ENCODE measurements at places on chromosomes 3 and 15. TPM values are rescaled to one million over a fixed set of nuclear protein-coding genes. Genes with fewer than 3 reads are reported as not detected.

Gene ZBTB38
- total RNA-seq: 58.9 TPM

Gene NOX5
- 0.39 TPM for total RNA-seq

Gene KBTBD13
- total RNA-seq: 0.30 TPM

Gene MED12L
- 1.5 TPM for total RNA-seq

Gene SNTN
- total RNA-seq: not detected

Gene ARNT2
- 2.8 TPM for total RNA-seq

Gene DAZL
- total RNA-seq: not detected

Gene PIERCE2
- total RNA-seq: 1.5 TPM

Gene IL17RB
- total RNA-seq: 1.4 TPM

Gene ZNF80
- not detected for total RNA-seq

Gene CADPS
- total RNA-seq: 2.4 TPM

Gene GCHFR
- 7.4 TPM for total RNA-seq

Gene TRIM42
- not detected for total RNA-seq

Gene STX19
- total RNA-seq: 4.1 TPM

Gene HTR3E
- not detected for total RNA-seq

Gene RBSN
- 26.0 TPM for total RNA-seq

Gene TNFSF10
- 19.8 TPM for total RNA-seq

Gene LIPC
- 0.30 TPM for total RNA-seq

Gene ABCC5
- total RNA-seq: 26.0 TPM

Gene PSTPIP1
- total RNA-seq: 4.3 TPM

Gene WNT7A
- 0.59 TPM for total RNA-seq

Gene LRRK1
- total RNA-seq: 10.8 TPM

Gene SLC2A2
- total RNA-seq: not detected

Gene EFCC1
- total RNA-seq: 0.79 TPM

Gene XCR1
- 0.39 TPM for total RNA-seq

Gene CATSPER2
- 1.8 TPM for total RNA-seq

Gene PATL2
- total RNA-seq: 0.79 TPM

Gene SLC15A2
- total RNA-seq: 7.7 TPM

Gene TTLL3
- 64.3 TPM for total RNA-seq

Gene GOLGA8H
- total RNA-seq: 1.2 TPM

Gene CD276
- 46.9 TPM for total RNA-seq

Gene SLCO3A1
- 10.6 TPM for total RNA-seq

Gene TIPIN
- 9.8 TPM for total RNA-seq

Gene OR5K4
- not detected for total RNA-seq

Gene GALNT15
- 2.5 TPM for total RNA-seq

Gene DUOXA1
- total RNA-seq: 14.4 TPM

Gene GOLGA6A
- total RNA-seq: 0.89 TPM

Measured in skin of body (tissue), 3 donors.